Dermis microvascular lymphatic vessel endothelial cell (primary cell): ENCODE measurements at places on chromosomes 5 and 9.

GRCh38 chr9:89873801-89874200 is 269.0 kb downstream of the GADD45G start:
- DNase-seq: no peak

- no peak for DNase-seq
Measured at GRCh38 chr5:155564541-155564940, 551.0 kb downstream of the KIF4B start.

DNA sequence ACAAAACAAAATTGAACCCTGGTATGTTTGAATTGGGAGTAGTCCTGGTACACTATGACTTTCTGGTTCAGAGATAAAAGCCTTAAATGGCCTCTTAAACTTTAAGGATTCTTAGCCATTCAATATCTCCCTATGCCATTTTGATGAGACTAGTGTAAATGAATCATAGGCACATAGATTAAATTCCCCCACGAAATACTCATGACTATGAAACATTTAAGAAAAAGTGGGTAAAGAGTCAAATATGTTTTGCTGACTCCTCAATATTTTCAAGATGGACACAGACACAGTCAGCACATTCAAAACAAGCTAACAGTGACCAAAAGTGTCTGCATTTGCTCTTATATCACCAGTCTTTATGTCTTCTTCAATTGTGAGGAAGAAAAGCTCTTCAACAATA is 278.3 kb downstream of the PDE4D start:
- no peak for DNase-seq

DNA sequence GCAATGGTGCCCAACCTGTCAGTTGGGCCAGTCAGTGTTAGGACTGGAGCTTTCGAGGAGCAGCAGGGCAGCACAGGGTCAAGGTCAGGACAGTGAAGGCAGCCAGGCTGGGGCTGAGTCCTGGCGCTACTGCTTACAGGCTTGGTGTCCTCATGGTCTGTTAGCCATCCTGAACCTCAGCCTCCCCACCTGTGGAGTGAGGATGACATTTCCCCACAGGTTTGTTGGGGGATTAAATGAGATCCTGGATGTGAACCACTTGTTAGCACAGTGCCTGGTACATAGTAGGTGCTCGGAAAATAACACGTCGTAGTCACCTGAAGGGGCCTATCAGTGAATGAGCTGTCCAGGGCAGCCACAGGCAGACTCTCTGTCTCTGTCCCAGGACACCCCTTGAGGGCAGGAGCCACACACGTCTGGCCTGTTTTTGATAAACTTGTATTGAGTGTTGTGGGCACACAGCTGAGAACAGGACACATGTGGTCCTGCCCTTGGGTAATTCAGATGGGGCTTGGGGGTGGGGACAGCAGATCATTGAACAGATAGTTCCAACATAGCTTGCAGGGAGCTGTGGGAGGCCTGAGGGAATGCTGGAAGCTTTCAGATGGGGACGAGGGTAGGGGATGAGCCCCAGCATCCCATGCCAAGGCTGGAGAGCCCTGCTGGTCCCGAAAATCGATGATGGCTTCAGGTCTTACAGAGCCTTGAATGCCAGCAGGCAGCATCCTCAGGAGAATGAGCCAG is 69.3 kb downstream of the AMBP start:
- no peak for DNase-seq

- peak; percentile 74 for DNase-seq
Measured at GRCh38 chr5:56910210-56910965, 992 bp downstream of the SETD9 start.
